ENCODE measurements at places on chromosomes 2 and 18.

DNA sequence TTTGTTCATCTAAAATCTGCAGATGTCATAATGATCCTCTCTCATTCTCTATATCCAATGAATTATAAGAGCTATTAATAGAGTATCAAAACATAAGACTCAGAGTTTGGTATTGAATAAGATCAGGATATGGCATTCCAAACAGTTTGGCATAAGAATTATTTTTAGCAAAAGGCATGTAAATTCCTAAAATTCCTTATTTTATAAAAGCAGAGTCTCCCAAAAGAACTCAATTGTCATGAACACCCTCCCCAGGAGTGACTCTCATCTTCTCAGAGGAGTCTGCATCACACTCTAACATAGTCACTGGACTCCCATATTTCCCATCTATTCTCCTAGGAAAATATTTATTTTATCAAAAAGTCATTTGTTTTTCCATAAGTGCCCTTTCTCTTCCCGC, 1710.2 kb upstream of the SLC39A10 start:
- DNase-seq: no peak

DNA sequence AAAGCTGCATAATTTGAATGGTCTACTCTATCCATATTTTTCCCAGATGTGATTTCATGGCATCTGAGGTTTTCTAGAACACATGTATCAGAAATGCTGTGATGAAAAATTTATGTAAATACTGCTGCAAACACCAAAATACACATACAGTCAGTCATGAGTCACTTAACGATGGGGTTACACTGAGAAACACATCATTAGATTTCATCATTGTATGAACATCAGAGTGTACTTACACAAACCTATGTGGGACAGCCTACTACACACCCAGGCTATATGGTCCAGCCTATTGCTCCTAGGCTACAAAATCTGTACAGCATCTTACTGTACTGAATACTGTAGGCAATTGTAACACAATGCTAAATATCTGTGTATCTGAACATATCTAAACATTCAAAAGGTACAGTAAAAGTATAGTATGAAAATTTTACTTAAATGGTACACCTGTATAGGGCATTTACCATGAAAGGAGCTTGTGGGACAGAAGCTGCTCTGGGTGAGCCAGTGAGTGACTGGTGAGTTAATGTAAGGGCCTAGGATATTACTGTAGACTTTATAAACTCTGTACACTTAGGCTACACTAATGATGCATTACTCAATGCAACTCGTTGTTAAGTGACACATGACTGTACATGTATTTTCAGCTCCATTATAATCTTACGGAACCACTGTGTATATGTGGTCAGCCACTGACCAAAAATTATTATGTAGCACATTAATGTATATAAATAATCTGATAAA, 33.5 kb downstream of the PNO1 start:
- peak; percentile 73 for DNase-seq

- DNase-seq: no peak
Measured at GRCh38 chr18:55317864-55318263, 270.1 kb downstream of the TCF4 start.

DNA sequence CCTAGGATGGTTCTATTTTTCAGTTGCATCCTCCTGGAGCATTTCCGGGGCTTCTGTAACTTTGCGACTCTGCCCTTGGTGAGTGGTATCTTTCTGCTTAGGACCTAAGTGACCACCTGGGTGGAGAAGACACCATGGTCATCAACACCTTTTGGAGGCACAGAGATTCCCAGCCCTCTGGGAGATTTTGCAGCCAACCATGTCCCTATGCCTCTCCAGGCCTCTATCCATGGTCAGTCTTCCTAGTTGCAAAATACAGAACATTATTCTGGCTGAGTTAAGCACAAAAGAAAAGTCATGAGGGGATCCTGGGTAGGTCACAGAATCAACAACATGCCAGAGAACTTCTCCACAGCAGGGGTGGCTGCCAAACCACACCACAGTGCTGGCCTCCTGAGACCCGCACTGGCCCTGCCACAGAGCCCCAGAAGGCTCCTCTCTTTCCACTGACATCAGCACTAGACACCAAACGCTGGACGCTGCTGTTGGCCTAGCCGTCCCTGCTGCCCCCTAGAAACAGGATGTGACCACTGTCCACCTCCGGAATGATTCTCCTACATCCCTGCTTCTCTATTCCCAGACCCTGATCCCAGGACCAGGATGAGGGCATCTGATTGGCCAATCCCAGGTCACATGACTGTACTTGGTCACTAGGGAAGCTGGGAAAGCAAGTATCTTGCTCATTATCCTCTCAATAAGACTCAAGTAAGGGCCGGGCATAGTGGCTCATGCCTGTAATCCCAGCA, 47.7 kb downstream of the SMAD7 start:
- DNase-seq: peak; percentile 85

- DNase-seq: peak; percentile 13
Measured at GRCh38 chr2:162433491-162433890, 89.6 kb downstream of the GCA start.

DNA sequence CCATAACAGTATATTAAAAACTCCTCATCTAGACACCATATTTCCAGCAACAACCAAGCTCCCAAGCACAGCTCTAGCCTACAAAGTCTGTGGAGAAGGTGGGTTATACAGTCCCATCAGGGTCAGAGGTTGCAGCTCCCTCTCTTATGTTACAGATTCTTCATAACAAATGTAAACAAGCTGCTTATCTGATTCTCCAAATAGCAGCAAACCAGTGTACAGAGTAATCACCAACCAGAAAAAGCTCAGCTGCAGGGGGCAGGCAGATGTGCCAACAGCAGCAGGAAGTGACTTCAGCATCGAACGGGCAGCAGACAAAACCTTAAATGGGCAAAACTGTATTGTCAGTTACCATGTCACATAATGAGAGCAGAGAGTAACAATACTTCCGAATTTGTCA, 52.9 kb upstream of the NABP1 start:
- no peak for DNase-seq

- DNase-seq: no peak
Measured at GRCh38 chr2:177256026-177256425, 8.5 kb downstream of the NFE2L2 start.

DNA sequence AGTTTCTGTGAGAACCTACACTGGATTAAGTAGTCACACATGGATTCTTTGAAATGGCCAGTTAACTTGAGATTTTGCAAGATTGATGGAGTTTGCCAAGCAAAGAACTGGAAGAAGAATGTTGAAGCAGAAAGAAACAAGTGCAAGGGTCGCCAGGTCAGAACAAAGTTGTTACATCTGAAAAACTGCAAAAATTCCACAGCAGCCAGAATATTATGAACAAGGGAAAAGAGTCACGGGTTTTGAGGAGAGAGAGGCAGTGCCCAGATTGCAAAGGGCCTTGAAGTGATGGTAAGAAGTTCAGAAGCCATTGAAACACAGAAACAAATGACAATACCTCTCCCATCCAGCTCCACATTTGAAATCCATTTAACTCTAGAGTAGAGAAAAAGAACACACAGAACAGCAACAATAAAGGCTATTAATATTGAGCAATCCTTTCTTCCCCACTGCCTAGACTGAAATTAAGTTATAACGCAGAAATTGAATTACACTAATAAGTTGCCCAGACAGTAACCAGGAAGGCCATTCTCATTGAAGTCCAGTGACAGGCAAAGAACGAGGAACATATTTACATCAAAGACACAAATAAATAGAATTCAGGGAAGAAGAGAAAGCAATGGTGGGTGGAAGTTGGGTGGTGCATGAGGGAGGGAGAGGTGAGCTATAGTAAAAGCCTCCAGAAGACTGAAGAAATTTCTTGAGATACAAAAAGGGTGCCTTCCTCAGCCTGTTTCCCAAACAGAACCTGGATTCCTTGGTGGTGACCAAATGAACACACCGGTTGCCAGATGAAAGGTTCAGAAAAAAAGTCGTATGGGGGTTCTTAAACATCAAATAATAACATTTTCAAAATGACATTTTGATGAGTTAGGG, 80.6 kb downstream of the ARHGAP15 start:
- DNase-seq: no peak

DNA sequence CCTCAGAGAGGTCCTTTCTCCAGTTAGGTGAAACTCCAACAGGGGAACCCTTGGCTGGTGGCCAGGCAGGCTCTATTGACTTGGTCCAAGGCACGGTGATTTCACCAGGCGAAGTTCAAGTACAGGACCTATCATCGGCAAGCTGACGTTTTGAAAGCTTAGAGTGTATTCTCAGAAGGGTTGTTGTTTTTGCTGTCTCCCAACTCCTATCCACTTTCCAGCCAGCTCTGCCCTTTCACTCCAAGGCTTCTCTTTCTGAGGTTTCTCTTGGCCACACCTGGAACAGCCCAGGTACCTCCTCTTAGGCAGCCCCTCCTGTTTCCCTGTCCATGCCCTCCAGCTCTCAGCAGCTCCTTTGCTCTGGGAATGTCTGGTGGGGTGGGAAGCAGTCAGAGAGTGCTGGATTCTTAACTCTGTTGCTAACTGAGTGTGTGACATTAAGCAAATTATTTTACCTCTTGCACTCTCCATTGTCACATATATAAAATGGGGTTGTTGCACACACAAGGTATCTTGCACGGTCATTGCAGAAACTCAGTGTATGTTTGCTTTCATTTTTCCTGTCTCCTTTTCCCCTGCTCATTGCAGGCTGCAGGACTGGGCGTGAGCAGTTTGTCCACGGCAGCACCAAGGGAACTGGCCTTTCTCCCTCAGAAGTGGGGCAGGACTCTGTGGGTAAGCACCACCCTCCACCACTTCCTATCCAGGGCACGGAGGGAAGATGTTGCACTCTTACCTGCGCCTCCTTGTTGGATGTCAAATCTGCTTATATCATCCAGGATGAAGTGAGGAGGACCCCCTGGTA, 30.2 kb downstream of the CAPN13 start:
- no peak for DNase-seq

DNA sequence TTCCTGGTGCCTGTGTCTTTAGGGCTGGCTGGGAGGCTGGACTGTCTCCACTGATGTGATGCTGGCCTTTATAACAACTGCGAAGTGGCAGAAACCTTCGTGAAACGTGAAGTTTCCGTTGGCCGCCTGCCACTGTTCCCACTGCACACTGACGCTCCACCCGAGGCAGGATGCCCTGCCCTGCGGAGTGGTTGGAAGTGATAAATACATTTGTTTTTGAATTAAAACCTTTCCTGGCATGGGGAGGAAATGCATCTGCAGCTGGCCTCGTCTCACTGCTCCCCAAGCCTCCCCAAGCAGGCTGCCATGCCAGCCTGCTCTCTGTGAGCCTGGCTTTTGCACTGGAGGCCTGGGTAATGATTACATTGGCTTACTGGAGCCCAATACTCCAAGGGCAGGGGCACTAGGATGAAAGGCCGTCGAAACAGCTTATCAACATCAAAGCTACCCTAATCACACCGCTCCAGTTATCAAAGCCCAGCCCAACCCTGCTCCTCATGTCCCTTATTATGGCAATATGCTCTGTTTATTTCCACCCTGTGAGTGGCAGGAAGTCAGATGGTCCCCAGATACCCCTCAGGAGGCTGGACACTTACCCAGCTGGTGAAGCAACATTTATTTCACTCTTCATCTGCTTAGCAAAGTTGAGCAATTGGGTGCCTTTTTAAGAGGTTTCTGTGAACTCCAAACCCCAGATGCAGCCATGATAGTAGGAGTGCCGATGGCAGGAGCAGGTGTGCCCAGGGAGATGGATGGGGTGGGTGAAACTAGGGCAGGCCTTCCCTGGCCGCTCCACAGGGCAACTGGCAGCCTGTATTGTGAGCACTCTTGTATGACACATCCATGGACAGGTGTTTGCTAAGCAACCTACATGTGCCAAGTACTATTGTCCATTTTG, 97.4 kb upstream of the ITGA6 start:
- no peak for DNase-seq

DNA sequence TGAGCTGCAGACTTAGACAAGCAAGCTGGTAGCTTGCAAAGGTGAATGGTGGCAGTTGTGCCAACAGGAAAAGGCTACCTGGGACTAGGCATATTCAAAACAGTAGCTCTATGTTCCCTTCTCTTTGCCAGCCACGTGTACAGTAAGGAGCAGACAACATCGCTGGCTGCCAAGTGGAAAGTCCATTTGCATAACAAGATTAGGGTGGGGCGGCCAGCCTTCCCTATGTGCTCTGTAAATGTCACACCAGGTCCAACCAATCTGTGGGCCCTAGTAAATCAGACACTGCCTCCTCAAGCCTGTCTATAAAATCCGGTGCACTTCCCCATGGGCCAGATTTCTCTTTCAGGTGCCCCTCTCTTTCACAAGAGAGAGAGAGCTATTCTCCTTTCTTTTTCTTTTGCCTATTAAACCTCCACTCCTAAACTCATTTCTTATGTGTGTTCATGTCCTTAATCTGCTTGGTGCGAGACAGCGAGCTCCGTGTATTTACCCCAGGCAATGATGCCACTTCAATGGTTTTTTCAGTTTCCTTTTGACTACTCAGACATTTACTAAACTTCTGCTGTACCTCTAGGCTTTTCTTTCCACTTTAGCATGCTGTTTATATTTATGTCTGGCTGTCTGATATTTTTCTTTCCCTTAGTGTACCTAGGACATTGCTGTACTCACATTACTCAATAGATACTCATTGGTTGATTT, 297.4 kb upstream of the GCFC2 start:
- DNase-seq: no peak

GRCh38 chr2:234570476-234570875, 73.6 kb upstream of the ARL4C start:
- peak; percentile 45 for DNase-seq

- DNase-seq: no peak
Measured at GRCh38 chr2:71536226-71536671, 82.9 kb downstream of the DYSF start.

GRCh38 chr18:73893880-73894279, 253.8 kb downstream of the FBXO15 start:
- no peak for DNase-seq

DNA sequence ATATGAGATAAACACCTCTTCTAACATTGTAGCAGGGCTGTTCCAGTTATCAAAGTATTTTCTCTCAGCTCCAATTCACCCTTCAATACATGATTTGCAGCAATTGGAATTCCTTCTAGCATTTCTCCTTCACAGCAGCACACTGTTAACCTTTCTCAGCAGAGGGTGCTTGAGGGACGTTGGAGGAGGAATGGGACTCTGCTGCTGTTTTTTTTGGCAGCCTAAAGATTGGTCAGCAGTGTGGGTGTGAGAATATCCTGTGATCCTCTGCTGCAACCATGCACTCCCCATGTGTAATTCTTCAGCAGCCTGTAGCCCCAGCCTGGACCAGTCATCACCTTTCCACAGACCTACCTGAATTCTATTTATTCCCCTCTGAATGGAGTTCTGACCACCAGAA, 1708.9 kb upstream of the CELF4 start:
- peak; percentile 50 for DNase-seq

DNA sequence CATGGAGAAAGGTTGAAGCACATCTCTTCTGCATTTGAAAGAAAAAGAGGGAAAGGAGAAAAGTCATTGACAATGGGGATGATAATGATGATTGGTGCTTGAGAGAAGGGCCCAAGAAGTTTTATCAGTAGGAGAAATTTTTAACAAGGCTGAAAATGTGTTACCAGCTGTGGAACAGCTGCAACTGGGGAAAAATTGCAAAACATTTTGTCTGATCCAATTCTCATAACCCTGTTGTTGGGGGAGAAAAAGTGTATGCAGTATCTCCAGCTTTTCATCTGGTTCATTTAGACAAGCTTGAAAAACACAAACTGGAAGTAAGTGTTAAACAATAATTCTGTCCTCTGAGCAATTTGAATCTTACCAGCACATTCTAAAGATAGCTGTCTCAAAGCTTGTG, 92.7 kb downstream of the CSRNP3 start:
- no peak for DNase-seq

- DNase-seq: no peak
Measured at GRCh38 chr2:38390947-38391346, 13.9 kb upstream of the ATL2 start.

GRCh38 chr2:107430596-107431266, 396.0 kb upstream of the RGPD4 start:
- DNase-seq: no peak

- DNase-seq: peak; percentile 16
Measured at GRCh38 chr2:3461801-3462492, 57.4 kb downstream of the ADI1 start.

All from astrocyte (in vitro differentiated cells and primary cell).